WTC11 (cell line): ENCODE measurements at places on chromosomes 3 and 15. TPM values are rescaled to one million over a fixed set of nuclear protein-coding genes. Genes with fewer than 3 reads are reported as not detected.

GRCh38 chr3:58202917-58203360 is 7.8 kb downstream of the DNASE1L3 start:
- no peak for DNase-seq

The NDUFB4 gene
- total RNA-seq, result 174 to 237 TPM (median 223 TPM) in 3 replicates

The NCEH1 gene
- 2.6 to 4.5 TPM (median 3.3 TPM) in 3 replicates for total RNA-seq

GRCh38 chr3:186742618-186743380 is 25.6 kb downstream of the KNG1 start:
- DNase-seq, result no peak

DNA sequence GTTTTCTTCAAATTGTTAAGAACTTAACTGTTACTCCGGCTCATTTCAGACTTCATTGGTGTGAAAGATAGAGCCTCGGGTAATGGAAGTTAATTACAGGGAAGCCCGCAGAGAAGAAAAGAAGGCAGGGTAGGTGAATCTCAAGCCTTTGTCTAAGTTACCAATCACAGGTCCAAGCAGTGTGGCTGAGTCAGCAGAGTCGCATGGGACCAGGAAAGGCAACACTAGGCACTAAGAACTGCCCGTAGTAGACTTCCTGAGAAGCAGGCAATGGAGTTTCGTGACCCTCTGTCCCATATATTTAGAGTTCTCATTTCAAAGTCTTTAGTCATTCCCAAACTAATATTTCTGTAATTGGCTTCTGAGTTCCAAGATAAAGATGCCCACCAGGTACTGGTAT is 122.9 kb upstream of the STT3B start:
- DNase-seq, result no peak

- no peak for DNase-seq
These were observed 82.0 kb downstream of the KCNMB2 start for GRCh38 chr3:178618197-178618596.

DNA sequence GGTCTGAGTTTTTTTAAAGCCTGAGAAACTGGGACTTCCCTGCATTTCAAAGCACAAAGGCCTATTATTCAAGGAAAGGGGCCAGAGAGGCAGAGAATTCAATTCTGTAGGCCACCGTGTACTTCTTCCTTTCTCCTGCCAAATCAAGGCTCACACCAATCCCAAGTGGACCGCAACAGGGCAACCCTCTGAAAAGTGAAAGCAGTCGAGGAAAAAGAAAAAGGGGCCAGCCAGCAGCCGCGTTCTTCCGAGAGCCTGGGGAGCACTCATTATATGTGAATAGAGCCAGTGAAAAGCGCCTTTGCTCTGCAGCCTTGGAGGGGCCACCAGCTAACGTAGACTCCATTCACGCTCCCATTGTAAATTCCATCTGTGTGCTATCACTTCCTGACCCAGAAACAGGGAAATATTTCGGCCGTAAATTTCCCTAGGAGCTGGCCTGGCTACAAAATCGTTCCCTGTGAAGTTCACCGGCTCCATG is 45.9 kb upstream of the THUMPD3 start:
- peak; percentile 15 for DNase-seq
